NCI-H526 treated with DMSO at 0.1 percent for 48 hours (cell line): ENCODE measurements at places on chromosomes 11 and 22.

DNA sequence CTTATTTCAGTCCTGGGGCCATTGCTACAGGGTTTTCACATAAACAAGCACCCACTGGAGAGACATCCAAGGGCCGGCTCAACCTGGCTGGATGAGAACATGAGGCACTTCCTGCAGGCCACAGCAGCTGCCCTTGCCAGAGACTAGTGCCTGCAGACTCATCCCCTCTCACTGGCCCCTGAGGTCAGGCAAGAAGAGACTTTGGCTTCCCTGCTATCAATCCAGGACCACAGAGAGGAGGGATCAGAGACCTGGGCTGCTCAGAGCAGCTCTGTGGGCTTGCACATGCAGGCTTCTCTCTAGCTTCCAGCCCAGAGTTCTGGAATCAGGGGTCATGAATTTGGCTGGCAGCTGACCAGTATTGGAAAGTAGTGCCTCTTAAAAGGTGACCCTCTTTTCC, 79.5 kb downstream of the CABIN1 start:
- no peak for DNase-seq

GRCh38 chr22:30302810-30303138, 13.5 kb upstream of the CASTOR1 start:
- DNase-seq = no peak

DNA sequence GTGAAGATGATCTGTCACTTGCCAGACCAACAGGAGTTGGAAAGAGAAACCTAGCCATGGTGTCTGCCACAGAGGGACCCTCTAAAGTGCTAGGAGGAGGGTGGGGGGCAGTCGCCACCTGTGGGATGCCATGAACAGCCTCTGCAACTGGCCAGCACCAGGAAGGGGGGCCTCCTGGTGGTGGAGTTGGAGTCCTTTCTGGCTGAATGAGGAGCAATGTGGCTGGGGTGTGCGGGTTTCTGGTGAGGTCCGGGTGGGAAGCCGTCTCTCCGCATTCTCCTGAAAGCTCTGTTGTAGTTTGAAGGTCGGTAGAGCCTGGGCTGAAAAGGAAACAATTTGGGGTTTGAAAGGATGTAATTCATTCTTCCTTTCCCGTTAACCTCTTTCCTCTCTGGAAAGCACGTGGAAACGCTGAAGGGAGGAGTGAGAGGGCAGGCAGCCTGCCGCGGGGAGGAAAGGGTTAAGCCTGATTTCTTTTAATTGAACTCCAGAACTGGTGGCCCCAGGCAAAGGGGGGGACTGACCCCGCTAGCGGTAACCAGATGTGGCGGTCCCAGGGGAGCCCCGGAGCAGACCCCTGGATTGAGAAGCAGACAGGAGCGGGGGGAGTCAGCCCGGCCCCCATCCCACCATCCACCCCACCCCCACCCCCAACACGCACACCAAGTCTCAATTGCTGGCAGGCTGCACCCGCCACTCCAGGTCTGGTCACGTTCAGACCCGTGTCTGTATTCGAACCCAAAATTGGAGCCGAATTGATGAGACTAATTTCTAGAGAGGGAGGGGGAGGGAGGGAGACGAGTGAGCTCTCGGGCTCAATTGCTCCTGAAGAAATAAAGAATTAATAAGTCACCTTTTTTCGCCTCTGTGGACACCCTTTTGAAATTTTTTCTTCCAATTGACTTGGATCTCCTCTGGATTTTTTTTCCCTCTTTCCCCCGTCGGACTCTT, 1.8 kb upstream of the FLI1 start:
- DNase-seq = no peak

DNA sequence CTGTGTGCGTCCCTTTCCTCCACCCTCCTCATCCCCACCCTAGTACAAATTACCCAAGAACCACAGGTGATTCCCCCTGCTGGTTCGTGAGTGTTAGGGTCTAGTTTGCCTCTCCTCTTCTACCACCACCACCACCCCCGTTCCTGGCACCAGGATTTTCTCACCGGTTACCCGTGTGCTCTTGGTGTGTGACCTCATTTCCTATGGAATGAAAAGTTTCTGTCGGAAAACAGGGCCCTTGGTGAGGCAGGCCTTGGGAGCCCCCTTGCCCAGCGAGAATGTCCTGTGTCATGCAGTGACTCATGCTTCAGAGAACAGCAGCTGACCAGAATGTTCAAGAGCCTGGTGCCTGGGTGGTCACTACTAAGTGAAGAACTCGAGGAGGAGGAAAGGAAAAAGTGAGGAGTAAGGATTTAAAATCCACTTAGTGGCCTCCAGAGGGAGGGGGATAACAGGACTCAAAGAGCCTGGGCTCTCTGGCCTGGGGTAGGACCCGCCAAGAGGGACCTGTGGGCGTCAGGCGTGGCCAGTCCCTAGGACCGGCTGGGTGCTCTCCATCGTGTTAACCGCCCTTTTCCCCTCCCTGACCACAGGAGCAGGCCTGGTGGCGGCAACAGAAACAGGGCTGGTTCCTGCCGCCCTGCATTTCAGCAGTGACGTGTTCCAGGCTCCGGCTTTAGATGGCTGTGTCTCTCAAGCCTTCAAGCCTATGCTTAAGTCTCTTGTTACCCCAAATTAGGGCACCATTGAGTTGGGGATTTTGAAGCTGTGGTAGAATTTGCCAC, 30.2 kb downstream of the C22orf31 start:
- DNase-seq = no peak

DNA sequence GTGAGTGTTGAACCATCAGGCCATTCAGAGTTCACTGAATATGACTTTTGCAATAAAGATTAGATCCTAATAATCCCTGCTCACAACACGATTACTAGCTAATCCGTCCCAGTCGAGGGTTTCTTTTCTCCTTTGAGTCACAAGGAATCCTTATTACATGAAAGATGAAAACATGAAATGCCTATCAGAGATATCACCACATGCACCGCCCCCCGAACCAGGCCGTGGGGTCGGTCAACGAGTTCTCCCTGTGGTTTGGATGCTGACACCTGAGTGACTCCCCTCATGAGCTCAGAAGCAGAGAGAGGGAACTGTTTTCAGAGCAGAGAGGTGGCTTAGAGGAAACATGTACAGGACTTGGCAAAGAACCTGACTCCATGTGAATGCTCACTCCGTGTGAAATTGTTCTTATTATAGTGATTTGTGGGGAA, 263.3 kb downstream of the ETS1 start:
- no peak for DNase-seq

DNA sequence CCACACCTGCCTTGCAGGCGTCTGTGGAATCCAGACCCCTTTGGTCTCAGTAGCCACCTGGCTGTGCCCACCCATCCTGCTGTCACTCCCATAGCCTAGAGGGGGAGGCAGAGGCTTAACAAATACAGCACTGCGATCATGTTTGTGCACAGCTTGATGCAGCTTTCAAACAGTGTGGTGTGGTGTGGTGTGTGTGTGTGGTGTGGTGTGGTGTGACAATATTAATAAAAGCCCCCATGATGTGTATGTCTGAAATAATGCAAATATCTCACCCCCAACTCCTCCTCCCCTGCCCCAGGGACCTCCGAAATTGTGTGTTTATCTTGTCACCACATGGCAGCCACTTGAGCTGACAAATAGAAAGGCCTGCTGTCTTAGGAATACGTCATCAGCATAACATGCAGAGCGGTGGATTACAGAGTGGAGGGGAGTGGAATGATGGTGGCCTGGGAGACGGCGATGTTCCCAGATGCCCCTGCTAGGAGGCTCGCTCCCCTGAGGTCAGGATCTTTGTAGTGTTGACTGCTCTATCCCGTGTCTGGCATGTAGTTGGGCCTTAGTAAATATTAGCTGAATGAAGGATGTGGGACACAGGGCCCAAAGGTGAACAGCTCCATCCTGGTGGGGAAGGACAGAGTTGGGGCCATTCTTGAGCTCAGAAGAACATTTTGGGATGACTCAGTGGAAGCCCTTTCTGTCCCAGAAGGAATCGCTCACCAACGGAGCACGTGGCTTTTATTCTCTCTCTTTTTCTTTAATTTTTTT, 2.8 kb downstream of the PDXP start:
- no peak for DNase-seq

GRCh38 chr11:123653483-123653826, 969 bp downstream of the SCN3B start:
- DNase-seq = no peak

DNA sequence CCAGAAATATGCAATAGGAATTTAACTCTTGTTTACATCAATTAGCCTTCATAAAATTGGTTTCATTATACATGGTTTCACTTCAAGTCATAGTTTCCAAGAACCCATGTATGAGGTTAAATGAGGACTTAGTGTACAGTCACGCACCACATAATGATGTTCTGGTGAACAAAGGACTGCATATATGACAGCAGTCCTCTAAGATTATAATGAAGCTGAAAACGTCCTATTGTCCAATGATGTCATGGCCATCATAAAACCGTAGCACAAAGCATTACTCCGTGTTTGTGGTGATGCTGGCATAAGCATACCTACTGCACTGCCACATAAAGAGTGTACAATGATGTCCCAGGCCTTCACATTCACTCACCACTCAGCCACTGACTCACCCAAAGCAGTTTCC, 31.1 kb downstream of the SMCO4 start:
- DNase-seq = no peak

DNA sequence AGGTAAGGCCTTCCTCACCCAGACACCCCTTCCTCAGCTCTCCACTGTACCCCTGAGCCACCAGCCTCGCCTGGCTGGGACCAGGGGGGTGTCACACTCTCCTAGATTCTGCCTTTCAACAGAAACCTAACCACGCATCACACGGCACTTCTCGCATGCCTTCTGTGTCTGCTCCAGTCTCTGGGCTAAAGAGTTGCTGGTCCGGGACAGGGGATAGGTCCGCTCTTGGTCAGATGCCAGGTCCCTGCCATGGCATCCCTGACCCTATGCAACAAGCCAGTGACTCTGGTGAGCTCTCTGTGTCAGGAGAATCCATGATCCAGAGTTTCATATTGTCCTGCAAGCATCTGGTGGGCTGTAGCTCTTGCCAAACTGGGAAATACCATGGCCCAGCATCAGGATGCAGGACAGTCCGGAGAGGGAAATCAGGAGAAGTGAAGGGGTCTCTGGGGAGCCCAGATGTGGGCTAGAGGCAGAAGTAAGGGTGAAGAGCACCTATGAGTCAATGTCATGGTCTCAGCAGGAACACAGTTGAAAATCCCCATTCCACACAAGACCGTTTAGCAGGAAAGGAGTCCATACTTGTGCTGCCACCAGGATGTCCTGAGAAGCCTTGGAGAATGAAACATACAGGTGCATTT, 14.1 kb downstream of the IGLL5 start:
- DNase-seq = no peak

DNA sequence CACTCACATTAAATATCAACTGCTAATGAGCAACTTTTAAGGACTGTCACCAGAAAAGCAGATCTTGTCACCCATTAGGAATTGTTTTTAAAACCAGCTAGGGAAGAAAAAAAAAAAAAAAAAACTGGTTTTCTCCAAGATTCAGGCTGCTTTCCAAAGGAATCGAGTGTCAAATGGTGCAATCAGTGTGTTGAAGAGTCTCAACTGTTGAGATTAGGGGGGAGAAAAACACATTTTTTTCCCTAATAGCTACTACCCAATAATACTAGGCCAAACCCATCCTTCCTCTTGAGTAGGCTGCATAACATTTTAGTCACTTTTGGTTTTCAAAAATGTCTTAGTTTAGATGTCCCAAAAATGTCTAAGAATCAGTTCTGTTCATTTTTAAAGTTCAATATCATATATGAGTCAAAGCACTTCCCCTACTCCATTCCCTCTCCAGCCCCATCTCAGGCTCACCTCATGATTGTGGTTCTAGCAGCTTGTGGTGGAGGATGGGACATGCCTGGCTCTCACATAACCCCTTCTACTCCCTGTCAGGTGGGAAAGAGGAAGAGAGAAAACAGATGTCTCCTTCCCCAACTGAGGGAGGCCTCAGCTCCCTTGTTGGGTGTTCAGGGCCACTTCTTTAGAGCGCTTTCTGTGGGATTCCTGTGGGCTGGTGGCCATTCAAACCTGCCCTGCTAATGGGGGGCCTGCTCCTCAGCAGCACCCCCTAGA, 193.6 kb downstream of the CWF19L2 start:
- DNase-seq = no peak

DNA sequence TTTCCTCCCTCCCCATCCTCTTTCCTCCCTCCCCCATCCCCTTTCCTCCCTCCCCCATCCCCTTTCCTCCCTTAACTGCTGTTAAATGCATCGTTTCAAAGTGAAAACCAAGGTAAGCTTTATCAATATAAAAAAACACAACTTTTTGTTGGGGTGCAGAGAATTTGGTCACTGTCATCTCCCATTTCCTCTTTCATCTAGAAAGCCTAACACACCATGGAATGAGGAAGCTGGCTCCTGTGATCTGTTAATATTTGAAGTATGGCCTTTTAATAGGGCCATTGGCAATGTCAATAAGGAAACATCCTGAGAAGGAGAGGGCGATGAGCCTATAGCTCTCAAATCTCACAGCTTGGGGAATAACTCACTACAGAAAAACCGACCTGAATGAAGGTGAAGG, 7.0 kb downstream of the EXPH5 start:
- no peak for DNase-seq

- no peak for DNase-seq
Measured at GRCh38 chr11:20844216-20844615, 174.8 kb downstream of the NELL1 start.

DNA sequence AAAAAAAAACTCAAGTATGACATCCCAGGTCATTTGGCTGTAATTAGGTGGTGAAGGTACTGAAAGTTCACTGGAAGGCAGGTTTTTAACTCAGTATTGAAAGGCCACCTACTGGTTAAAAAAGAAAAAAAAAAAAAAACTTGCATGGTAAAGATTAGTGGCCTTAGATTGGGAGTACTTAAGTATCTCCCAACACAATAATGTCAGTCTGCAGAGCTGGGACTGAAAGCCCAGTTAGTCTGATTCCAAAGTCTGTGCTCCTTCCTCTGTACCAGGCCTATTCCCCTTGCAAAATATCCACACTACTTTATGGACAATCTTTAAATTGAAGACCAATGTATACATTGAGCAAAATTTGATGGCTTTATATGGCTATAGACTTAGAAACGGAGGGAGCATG, 85.5 kb downstream of the NOX4 start:
- no peak for DNase-seq

GRCh38 chr22:43535741-43536140, 123.9 kb downstream of the MPPED1 start:
- no peak for DNase-seq

DNA sequence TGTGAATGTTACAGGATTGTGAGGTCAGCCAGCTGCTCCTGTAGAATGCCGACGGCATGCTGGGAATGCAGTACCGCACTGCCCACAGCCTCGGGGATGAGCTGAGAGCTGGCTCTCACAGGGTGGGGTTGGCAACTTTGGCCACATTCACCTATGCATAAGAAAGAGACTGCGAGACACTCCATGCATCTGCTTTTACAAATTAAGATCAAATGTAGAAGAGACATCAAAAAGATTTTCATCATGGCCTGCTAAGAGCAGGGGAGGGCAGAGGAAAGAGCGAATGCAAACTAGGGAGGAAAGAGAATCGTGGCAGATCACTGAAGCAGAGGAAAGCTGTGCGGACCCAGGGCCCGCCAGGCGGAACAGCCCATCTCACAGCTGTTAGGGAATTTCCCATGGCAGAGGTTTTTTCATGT, 49.8 kb upstream of the SPATA19 start:
- peak; percentile 28 for DNase-seq

DNA sequence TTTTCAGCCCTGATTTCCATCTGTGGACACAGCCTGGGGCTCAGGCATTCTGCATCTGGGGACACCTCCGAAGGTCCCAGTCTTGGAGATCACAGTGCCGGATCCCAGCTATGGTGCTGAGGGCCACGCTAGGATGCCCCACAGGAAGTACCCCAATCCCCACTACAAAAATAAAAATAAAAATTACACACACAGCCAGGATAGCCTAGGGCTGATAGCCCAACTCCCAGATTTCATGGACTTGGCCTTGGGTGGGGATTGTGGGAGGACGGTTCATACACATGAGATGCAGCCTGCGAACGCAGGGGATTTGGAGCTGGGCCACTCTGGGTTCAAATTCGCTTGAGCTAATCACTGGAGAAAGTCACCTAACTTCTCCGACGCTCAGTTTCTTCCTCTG, 237.7 kb downstream of the BUD13 start:
- DNase-seq = no peak
